Endothelial cell (in vitro differentiated cells): ENCODE measurements at places on chromosomes 11 and 22. TPM values are rescaled to one million over a fixed set of nuclear protein-coding genes. Genes with fewer than 3 reads are reported as not detected.

The LUZP2 gene
- 0.10 TPM for total RNA-seq

- DNase-seq = no peak
Measured at GRCh38 chr11:59814021-59814420, 3.4 kb upstream of the MRPL16 start.

DNA sequence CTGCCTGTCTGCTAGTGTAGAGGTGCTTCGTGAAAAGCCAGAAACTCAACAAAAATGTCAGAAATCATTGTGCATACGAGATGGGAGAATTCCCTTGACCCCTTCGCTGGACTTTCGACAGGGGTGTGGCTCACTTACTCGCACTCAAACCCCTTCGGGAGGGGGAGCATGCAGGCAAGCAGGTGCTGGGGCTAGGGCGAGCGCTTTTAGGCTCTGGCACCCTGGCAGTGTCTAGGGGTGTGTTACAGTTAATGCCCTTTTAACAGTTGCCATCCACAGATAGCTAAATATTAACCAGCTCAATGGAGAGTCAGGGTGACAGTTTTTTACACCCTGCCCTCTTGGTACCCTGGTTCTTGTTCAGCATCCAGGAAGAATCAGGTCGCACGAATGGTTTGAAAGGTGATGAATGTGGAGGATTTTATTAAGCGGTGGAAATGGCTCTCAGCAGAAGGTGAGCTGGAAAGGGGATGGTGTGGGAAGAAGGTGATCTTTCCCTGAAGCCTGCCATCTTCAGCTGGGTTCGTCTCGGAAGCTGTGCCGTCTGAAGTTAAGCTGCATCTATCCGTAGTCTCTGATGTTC is 59.6 kb upstream of the SHANK2 start:
- no peak for DNase-seq

DNA sequence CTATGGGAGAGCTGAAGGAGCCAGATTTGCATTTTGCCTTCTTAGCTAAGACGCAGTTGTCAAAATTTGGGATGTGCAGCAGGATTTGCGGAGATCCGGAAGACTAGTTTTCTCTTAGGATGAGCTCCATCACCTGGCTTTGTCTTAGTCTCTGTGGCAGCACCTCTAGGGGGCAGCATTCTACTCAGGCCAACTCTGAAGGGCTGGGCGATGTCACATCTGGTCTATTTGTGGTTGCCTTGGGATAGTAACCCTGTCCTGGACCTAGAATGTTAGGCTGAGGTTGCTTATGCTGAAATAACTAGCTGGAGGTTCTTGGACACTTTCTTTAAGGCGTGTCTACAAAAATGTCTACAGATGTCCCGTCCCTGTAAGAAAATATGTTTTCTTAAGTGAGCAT is 116.2 kb downstream of the FAT3 start:
- peak; percentile 25 for DNase-seq

DNA sequence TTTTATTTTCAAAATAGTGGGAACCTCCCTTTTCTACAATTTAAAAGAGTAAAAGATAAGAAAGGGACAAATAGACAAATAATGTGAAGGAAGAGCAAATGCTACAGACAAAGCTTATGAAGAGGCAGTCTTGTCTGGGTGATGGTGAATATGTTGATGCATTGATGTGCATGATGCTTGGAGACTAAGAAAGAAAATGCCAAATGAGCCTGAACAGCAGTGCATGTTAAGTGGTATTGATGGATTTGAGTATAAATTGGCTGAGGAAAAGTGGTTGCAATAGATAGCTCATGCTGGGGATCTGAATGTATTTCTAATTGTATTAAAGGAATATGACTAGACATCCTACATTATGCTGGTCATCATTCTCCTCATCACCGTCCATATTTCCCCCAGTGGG is 268.6 kb upstream of the ANO5 start:
- no peak for DNase-seq
